ENCODE measurements at places on chromosomes 5 and 9.

DNA sequence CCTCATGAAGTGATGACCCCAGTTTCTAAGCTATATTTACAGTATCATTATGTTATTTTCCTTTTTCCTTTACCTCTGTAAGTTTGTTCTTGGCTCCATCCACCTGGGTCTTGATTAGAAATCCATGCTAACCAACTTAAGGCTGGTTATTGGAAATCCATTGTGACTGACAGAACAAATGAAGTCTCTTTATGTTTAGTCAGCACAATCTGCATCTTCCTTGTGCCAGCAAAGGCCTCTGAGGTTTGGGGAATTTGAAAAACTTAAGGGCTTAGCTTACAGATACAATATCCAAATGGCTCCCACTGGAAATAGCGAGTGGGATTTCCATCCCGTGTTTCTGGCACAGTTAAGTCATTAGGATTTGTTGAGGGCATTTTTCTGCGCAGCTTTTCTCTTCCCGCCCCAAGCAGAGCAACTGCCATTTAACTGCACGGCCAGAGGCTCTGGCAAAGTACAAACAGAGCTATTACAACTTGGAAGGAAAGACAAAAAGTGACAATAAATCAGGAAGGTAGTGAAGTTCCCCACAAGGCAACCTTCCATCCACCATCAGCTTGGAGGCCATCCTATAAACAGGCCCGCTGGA lies 64.2 kb downstream of the DCP2 start:
- DNase-seq, result no peak

GRCh38 chr5:138936225-138936967 lies 61.3 kb upstream of the LRRTM2 start:
- no peak for DNase-seq

DNA sequence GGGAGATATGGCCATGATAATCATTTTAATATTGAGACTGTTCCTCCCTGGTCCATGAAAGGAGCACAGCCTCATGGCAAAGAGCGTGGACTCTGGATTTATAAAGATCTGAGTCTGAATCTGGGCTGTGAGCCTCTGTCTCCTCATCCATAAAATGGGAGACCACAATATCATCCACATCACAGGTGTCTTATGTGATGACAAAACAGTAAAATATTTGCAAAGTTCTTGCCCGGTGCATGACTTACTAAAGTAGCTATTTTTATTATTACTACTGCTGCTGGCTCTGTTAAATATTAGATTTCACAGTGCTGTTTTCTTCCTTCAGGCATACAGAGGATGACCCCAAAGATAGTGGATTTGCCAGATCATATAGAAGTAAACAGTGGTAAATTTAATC lies 74.1 kb downstream of the TEK start:
- no peak for DNase-seq

- DNase-seq, result no peak
Measured at GRCh38 chr5:72369301-72369700, 49.1 kb downstream of the PTCD2 start.

DNA sequence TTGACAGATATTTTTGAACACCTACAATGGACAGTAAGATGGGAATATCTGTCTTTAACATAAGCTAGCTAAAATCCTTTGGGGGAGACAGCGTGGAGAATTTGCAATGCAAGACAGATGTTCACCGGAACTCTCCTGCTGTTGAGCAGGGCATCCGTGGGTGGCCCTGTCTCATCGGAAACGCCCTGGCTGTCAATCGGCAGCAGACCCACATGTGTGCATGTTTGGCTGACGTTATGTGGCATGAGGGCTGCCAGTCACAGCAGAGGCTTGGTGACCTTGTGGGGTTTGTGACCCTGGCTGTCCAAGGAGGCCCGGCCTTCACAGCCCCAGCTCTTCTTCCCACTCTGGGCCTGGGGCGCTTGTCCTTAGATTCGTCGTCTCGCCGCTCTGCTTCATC lies 129.7 kb upstream of the OTULINL start:
- no peak for DNase-seq

GRCh38 chr9:70988551-70988950 lies 132.9 kb downstream of the TRPM3 start:
- no peak for DNase-seq

GRCh38 chr5:130605234-130605633 lies 559.8 kb downstream of the HINT1 start:
- no peak for DNase-seq

GRCh38 chr9:109369285-109369684 lies 48.4 kb upstream of the EPB41L4B start:
- DNase-seq, result no peak

DNA sequence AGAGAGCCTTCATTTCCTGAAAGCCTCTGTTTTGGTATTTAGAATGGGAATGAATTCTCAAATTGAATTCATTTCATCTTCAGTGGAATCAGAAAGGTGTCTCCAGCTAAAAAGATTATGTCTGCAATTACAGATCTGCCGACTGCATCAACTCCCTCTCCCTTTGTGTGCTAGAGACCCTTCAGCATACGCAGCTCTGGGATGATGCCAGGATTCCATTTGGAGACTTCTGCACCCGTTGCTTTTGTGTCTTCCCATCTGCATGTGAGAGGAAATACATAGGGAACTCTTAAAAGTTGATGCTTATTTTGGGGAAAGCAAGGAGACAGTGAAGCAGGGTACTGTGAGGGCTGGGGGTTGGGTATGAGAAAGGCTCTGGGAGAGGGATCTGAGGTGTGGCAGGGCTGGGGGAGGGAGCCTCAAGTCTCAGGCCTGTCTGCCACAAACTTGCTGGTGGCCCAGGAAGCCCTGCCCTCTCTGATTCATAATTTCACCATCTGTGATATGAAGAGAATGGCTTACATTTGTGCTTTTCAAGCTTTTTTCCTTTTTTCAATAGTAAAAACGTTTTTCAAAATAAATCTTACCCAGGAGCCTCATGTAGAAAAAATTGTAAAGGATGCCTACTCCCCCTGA lies 89.7 kb upstream of the SAP30L start:
- DNase-seq, result no peak

GRCh38 chr5:17655921-17656320 lies 21.7 kb downstream of the TAF11L14 start:
- no peak for DNase-seq

DNA sequence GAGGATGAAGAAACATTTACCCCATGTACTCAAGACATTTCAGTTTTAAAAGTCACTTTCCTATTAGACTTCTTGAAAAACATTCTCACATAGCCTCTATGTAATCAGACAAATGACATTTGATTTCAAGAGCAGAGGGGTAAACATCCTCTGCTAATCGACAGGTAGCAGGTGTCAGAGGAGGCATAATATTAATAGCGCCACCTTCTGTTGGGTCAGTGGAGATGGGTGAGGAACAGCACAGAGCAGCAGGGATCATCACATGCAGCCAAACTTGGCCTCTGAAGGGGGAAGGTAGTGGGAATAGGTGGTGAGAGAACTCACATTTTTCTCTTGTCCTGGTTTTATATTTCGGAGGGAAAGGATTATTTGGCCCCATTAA lies 3.3 kb upstream of the LSM11 start:
- DNase-seq, result no peak

DNA sequence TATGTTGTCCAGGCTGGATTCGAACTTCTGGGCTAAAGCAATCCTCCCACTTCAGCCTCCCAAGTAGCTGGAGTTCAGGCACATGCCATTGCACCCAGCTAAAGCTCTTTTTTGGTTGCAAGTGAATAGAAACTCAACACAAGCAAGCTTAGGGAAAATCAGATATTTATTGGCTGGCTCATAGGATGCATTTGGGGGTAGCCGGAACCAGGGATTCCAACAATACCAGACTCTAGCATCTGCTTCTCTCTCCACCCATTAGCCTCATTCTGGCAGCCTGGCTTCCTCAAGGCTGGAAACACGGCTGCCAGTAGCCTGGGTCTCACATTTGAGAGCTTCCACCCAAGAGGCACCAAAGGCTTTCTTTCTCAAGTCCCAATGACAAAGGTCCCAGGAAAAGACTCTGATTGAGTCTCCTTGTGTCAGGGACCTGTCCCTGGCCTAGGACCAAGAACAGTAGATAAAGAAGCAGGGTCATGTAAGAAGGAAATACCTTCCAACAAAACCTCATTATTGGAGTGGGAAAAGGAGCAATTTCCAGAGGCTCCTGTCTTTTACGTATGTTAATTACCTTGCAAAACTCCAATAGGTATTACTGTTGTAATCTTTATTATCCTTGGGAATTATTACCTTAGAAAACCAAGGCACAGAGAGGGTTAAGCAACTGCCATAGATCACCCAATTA lies 23.0 kb upstream of the B4GALT1 start:
- DNase-seq, result no peak

GRCh38 chr9:105138306-105138801 lies 106.1 kb upstream of the SLC44A1 start:
- no peak for DNase-seq

Data from stimulated activated CD8-positive, alpha-beta memory T cell treated with anti-CD3 and anti-CD28 coated beads, Interleukin-2, amount 100 ng/mL, for 48 hours (primary cell).